ENCODE measurements at places on chromosomes 16 and 17.

- DNase-seq = no peak
These were observed 71.8 kb upstream of the BCAR1 start for GRCh38 chr16:75323198-75323597.

DNA sequence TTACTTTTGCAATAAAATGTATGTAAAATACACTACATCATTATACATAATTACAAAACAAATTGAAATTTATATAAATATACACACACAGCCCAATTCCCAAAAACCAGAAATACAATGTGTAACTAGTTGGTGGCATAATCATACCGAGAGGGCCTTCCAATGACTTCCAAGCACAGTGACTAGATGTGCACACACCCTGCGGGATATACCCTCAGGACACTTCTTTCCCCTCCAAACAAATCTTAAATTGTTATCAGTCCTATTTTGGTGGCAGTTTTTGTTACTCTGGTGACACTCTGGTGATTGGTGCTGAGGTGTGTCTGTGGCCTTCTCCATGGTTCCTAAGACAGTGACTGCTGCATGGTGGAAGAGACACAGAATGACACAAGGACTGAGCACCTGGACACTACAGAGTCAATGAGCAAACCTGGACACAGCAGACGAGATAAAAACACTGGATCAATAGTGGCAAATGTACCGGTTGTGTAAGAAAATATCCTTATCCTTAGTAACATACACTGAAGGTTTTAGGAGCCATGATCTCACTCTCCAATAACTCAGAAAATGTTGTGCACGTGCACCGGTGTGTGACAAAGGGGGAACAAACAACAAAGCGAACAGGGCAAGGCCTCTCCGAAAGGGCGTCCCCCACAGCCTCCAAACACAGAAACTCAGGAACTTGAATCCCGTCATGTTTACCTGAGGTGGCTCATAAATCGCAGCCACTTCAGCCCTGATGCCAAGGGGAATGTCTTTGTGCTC, 32.9 kb downstream of the NPLOC4 start:
- no peak for DNase-seq

DNA sequence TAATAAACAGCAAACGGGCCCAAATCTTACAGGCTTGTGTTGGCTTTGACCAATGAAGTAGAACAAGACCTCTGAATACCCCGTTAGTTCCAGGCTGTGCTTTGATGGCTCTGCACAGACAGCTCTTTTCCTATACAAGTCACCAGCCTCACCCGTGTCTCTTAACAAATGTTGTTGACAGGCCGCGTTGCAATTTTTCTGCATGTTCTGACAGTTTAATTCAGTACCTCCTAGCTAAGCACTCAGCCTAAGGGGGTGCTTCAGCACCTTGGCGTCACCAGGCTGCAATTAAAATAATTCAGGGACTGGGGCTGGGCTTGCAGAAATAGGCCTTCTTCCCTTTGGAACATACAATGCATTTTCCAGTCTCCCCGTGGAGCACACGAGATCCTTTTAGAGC, 500.1 kb downstream of the MAF start:
- no peak for DNase-seq

GRCh38 chr16:75379911-75380847, 53.1 kb downstream of the CFDP1 start:
- no peak for DNase-seq

DNA sequence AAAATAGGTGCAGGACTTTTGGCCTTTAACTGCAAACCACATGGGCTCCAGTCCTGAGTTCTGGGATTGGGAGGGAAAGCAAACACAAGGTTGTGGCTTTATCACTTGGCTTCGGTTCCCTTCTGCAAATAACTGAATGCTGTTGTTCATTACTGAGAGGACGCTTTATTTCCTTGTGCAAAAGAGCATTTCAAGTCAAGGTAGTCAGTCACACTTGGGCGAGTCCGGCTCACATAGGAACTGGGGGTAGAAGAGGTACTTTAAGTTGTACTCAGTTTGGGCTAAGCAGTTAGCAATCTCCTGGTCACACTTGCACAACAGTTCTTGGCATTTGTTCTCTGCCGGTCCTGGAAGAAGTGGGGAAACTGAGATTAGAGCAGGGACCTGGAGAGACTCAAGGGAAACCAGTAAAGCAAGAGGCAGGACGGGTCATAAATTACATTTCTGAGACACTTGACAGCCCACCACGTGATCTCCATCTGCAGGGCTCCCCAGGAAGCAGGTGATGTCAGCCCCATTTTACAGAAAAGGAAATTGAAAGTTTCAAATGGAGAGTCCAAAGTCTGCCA, 21.6 kb downstream of the PLA2G10 start:
- DNase-seq = no peak

GRCh38 chr17:27741361-27741861, 58.9 kb downstream of the NOS2 start:
- DNase-seq = no peak
